SHP77 treated with DMSO at 0.1 percent for 48 hours (cell line): ENCODE measurements at places on chromosomes 2 and 18.

DNA sequence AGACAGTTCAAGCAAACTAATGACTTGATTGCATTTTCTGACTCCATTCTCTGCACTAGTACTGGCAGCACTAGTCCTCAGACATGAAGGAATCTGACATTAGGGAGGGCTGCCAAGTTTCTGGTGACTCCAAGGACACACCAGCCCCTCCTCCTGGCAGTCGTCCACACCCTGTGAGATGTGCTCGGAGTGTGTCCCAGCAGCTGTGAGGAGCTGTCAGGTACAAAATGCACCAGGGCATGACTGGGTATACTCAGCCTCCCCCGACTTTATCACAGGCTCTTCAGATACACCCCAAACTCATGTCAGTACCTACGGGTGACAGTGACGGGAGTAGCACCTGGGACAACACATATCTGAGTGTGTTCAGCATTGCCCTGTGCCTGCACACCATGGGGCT, 43.1 kb downstream of the EDAR start:
- no peak for DNase-seq

- DNase-seq, result no peak
Measured at GRCh38 chr2:164964700-164965099, 9.4 kb upstream of the SLC38A11 start.

GRCh38 chr2:42048299-42049220, 739 bp downstream of the PKDCC start:
- DNase-seq, result no peak

GRCh38 chr2:202545931-202546330, 88.8 kb upstream of the FAM117B start:
- no peak for DNase-seq

DNA sequence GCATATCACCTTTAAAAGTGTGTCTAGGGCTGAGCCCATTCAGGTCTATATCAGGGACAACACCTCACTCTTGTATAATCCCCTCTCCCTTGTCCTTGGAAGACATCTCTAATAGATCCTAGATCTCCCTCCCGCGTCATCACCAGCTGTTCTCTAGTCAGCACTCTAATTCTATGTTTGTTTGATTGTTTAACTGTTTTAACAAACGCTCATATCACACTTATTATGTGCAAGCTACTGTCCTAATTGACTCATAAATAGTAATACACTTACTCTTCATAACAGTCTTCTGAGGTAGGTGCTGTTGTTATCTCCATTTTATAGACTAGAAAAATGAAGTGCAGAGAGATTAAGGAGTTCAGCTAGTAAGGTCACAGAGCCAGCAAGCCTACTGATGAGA, 1.6 kb upstream of the ERMN start:
- no peak for DNase-seq

DNA sequence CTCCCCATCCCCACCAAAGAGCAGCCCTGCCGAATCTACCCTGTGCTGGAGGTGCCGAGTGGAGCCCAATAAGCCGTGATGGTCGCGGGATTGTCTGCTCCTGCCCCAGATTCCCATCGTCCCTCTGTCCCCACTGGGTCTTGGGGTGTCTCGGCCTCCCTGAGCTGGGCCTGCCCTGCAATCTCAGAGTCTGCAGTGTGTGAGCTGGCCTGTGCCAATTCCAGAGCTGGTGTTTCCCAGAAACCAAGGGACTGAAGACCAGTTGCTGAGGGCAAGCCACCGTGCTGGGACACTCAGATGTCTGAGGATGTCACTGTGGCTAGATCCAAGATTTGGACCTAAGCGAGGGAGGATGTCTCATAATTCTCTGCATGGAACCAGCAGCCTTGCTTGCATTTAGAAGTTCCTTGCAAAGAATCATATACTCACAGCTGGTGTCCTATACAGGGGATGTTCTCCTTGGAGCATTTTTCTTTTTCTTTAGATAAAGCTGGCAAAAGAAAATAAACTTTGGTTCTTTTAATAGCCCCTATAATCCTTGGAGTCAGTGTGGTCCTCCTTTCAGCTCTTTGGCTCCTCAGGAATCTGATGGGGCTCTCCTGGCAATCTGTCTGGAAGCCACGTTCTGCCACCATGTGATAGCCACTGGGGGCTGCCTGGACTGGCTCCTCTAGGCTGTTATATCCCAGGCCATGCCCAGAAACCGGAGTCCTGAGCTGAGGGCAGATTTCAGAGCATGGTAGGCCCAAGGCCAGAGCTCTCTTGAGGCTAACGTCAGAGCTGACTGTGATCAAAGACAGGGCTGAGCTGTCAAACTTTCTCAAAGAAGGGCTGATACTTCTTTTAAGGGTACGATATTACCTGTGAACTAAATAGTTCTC, 140.1 kb upstream of the HAAO start:
- DNase-seq, result no peak
